Activated CD4-positive, alpha-beta T cell treated with anti-CD3 and anti-CD28 coated beads, Interleukin-2, Interleukin-4, amounts not matched to agents 100 ng/mL and 50 ng/mL, durations not matched to agents 16 hours and 8 hours (primary cell): ENCODE measurements at places on chromosomes 7 and 10.

- DNase-seq = no peak
Measured at GRCh38 chr10:32961895-32962369, 3.9 kb upstream of the ITGB1 start.

GRCh38 chr10:28939281-28940157, 262.2 kb downstream of the BAMBI start:
- no peak for DNase-seq

DNA sequence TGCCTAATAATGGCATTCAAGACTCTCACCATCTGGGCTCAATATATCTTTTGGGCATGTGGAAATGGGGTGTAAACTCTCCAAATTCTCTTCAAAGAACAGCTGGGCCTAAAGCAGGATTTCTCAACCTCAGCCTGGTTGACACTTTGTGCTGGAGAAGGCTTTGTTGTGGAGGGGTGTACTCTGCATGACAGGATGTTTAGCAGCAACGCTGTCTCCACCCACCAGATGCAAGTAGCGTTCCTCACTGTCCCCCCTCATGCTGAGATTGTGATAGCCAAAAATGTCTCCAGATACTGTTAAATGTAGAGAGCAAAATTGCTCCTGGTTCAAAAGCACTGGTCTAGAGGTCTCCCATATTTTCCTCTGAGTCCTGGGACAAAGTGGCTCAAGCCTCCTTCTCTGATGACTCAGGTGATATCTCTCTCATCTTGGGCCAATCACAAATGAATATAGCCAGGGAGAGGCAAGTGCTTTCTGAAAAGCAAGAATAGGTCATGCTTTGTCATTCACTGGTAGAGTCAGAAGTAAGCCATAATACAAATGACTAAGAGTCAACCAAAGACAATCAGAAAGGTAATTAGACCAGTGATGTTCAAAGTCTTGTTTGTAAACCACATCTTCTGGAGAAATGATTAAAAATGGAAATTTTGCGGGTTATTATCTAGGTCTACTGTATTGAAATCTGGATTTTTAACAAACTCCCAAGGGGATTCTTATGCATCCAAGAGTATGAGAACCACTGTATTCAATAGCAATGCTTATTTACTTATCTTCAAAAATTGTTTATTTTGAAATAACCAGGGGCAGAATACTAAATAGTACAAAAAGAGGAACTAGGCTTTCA, 330.8 kb downstream of the PTEN start:
- DNase-seq = peak; percentile 22

- DNase-seq = no peak
Measured at GRCh38 chr7:51027935-51028830, 245.5 kb upstream of the GRB10 start.

- no peak for DNase-seq
Measured at GRCh38 chr7:47833211-47833610, 115.1 kb downstream of the PKD1L1 start.

- DNase-seq = no peak
Measured at GRCh38 chr10:71528371-71529206, 131.9 kb downstream of the CDH23 start.

GRCh38 chr7:157805713-157806112, 468.9 kb downstream of the DNAJB6 start:
- DNase-seq = no peak

DNA sequence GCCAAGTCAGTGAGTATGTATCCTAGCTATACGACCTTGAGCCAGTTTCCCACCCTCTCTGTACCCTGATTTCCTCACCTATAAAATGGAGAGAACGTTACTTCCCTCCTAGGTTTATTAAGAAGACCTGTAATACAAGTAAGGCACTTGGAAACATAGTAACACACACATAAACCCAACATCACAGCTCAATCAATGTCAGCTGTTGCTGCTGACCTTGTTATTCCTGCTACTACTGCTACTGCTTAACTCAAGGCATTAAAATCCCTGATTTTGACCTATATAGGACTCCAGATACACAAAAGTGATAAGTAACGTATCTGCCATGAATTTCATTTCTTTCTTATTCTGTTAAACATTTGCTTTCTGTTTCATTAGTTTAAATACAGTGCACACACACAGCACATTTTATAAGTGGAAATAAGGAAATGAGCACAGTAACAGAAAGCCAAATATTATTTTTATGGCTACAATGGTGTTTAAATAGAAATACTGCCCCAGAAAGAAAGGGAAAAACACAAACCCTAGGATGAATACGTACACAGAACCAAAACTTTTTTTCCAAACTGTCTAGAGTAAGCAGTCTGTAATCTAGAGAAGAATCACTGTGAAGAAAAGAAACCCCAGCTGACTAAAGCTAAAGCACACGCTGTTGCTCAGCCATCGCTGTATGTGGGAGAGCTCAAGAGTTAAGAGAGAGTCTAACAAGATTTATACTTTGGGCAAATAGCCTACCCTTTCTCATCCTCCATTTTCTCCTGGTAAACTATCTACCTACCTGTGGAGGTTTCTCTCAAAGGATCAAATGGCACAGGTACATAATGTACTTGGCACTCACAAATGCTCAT, 19.0 kb downstream of the NAPEPLD start:
- DNase-seq = no peak

DNA sequence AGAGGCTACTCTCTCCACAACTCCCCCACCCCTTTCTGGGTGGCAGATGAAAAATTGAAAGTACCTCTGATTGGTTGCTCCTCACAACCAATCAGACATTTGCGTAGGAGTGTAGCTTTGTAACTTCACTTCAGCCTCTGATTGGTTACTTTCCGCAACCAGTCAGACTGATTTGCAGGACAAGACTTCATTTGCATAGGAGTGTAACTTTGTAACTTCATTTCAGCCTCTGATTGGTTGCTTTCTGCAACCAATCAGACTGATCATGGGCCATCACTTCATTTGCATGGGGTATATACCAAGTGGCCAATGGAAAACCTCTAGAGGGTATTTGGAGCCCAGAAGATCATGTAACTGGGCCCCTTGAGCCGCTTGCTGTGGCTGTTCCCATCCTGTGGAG, 25.6 kb downstream of the CDNF start:
- DNase-seq = peak; percentile 19

- no peak for DNase-seq
Measured at GRCh38 chr10:67667035-67667425, 29.0 kb downstream of the CTNNA3 start.

DNA sequence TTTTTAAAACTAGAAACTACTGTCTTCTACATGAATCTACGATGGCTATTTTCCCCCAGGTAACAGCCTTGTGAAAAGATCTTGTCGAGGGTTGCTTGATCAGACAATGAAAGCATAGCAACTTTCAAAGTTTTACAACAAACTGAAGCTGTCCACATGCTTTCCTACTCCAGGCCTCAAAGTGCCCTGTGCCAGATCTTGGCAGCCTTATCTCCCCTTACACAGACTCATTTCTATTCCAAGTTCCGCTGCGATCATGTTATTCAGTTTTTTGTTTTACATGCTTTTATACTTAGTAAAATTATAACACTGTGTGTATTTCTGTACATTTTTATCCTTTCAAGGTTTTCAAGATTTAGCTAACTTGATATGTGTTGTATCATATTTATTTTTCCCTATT, 661.7 kb upstream of the SORCS1 start:
- no peak for DNase-seq

GRCh38 chr10:19775296-19775695, 40.9 kb upstream of the PLXDC2 start:
- DNase-seq = no peak

- DNase-seq = no peak
Measured at GRCh38 chr10:13882119-13882711, 295.4 kb downstream of the PRPF18 start.

DNA sequence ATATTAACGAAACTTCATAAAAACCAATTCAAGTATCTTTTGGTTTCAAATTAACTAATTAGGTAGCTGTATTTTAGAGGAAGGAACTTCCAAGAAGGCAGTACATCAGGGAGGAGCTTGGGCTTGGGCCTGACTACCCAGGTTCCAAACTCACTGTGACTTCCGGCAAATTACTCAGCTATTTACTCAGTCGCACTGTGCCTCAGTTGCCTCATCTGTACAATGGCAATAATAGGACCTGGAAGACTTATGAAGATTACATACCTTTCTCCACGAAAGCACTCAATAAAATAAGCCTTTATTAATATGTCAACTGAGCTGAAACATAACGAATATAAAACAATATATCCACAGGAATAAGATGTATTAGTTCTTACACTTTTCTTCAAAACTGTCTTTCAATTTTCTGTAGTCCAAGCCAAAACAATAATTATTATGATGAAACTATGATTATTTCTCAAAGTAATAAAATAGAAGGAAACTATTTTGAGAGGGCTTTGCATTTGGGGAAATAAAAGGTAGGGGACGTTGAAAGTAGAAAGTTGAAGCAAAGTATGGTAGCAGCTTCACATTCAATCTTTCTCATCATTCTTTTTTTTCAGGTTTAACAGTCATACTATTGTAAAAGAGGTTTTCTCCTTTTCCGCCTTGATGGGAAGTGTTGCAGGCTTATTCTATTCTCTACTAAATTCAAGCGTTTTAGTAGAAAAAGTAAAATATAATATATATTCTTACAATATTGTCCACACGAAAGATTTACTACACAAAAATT, 10.5 kb upstream of the EBLN1 start:
- DNase-seq = no peak

GRCh38 chr10:26642896-26643653, 54.4 kb upstream of the PDSS1 start:
- DNase-seq = no peak

- no peak for DNase-seq
Measured at GRCh38 chr10:31596765-31597164, 277.7 kb downstream of the ZEB1 start.

GRCh38 chr7:144027070-144027469, 21.7 kb upstream of the OR2A5 start:
- no peak for DNase-seq

DNA sequence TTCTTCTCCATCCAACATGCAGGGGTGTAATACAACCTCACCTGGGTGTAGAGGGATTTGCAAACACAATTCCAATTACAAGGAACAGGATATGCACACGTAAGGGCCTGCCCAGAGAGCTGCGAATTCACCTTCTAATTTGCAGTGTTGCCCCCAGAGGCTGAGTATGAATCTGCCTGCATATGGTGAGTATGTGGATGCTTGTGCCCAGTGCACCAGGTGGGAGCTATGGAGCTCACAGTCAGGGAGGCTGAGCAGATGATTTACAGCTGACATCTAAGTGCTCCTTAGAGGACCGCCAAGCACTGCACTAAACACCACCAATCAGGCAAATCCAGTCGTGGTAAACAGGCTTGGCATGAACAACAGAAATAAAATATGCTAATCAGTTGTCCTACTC, 132.0 kb downstream of the RELN start:
- no peak for DNase-seq

DNA sequence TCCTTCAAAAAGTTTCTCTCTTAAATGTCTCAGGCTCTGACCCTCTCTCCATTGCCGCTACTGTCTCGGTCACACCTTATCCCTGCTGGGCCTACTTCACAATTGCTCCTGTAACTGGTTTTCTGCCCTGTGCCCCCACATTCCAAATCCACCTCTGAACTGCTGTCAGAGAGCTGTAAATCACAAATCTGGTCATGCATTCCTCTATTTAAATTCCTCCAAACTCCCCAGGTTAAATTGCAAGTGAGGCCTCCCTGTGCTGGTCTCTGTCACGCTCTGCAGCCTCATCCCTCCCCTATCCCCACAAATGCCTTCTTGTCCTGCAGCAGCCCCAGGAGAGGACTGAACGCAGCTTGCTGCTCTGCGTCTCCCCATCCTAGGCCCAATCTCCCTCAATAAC, 40.4 kb upstream of the CDCA7L start:
- DNase-seq = no peak

GRCh38 chr10:66782144-66782543, 143.7 kb upstream of the LRRTM3 start:
- no peak for DNase-seq

- DNase-seq = peak; percentile 41
Measured at GRCh38 chr7:17299483-17299991, 1.1 kb downstream of the AHR start.

GRCh38 chr10:43925793-43926192, 277.1 kb upstream of the ZNF32 start:
- no peak for DNase-seq

- peak; percentile 17 for DNase-seq
Measured at GRCh38 chr10:89367529-89367928, 10.3 kb upstream of the IFIT1B start.

GRCh38 chr7:17773289-17773626, 167.0 kb downstream of the SNX13 start:
- peak; percentile 25 for DNase-seq

DNA sequence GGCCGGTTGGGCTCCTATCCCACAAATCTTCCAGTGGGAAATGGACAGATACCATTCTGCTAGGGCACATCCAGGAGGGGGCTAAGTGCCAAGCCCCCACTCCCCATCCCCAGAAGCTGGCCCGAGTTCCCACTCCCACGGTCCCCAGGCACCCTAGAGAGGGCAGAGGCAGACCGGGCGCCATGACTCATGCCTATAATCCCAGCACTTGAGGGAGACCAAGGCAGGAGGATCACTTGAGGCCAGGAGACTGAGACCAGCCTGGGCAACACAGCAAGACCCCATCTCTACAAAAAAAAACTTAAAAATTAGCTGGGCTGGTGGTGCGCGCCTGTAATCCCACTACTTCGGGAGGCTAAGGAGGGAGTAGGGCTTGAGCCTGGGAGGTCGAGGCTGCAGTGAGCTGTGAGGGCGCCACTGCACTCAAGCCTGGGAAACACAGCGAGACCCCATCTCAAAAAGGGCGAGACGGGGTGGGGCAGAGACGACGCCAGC, 870 bp downstream of the GNA12 start:
- no peak for DNase-seq

GRCh38 chr7:84624927-84625326, 430.3 kb upstream of the SEMA3A start:
- no peak for DNase-seq

GRCh38 chr7:4670791-4671190, 11.3 kb upstream of the FOXK1 start:
- no peak for DNase-seq

DNA sequence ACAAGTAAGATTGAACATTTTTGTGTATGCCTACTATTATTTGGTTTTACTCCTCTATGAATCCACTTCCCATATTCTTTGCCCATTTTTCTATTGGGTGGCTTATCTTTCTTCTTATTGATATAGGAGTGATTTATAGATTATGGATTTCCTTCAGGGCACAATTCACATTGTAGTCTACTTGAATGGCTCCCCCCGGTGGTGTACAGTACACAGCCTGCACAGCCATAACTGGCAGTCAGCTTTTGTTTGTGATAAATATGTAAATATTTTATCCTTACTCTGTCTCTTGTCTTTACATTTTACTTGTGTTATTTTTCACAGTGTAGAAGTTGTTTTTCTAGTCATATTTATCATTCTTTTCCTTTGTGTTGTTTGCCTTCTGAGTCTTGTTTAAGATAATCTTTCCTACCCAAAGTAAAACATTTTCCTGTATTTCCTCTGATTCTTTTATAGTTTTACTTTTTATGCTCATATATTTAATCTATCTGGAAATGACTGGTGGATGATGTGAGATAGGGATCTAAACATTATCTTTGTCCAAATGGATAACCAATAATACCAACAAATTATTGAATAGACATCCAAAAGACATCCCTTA, 23.9 kb upstream of the CALD1 start:
- peak; percentile 45 for DNase-seq
